ENCODE measurements at places on chromosomes 1 and 21.

GRCh38 chr1:93876244-93876643, 2.8 kb downstream of the DNTTIP2 start:
- no peak for DNase-seq

GRCh38 chr1:214396330-214396729, 115.4 kb downstream of the SMYD2 start:
- no peak for DNase-seq

DNA sequence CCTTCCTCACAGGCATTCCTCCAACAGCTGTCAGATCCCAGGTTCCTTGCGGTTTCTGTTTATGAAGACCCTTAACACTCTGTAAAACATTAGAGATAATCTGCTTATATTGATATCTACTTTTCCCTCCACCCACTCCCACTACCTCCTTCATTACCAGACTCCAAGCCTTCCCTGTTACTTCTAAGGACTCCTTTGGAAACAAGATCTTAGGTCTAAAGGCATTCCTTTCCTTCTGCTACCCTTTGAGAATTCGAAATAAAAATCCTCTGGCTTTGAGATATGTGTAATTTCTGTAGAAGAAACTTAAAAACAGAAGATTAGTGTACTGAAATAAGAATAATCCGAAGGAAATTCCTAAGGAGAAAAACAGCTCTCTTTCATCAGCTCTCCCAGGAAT, 23.7 kb upstream of the LYPLAL1 start:
- DNase-seq: no peak

- no peak for DNase-seq
Observed at GRCh38 chr1:80892539-80892938, 908.2 kb upstream of the ADGRL2 start.

DNA sequence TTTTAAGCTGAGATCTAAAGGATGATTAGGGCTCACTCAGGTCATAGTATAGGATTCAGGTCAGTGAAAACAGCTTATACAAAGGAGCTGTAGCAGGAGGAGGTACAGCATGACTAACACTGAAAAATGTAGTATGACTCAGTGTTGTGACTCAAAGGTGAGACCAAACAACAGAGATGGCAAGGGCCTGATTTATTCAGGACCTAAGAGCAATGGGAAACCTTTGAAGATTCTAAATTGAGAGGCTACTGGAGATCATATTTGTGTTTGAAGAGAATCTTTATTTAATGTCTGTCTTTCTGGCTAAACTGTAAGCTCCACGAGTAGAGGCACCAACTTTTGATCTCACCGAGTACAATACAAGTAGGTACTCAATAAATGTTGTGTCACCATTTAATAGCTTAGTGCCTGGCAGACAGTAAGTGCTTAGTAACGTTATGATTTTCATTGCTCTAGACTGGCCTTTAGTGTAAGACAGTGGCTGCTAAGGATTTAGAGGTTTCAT, 43.5 kb downstream of the PRKAA2 start:
- peak; percentile 82 for DNase-seq

DNA sequence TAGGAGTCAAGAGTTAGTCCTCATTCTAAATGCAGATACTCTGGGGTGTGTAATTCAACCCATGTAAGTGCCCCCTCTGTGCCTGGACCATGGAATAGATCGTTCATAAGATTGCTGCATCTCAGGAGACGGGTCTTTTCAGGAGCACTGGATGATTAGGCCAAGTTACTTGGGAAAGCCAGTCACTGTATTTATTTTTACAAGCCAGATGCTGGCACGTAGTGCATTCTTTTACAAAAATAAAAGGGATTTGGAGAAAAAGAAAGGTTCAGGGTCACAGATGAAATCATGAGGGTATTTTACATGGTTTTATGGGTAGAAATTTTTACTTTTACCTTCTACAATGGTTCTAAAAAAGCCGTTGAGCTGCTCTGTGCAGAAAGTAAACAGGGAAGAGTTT, 102.6 kb upstream of the UBE2U start:
- DNase-seq: no peak

DNA sequence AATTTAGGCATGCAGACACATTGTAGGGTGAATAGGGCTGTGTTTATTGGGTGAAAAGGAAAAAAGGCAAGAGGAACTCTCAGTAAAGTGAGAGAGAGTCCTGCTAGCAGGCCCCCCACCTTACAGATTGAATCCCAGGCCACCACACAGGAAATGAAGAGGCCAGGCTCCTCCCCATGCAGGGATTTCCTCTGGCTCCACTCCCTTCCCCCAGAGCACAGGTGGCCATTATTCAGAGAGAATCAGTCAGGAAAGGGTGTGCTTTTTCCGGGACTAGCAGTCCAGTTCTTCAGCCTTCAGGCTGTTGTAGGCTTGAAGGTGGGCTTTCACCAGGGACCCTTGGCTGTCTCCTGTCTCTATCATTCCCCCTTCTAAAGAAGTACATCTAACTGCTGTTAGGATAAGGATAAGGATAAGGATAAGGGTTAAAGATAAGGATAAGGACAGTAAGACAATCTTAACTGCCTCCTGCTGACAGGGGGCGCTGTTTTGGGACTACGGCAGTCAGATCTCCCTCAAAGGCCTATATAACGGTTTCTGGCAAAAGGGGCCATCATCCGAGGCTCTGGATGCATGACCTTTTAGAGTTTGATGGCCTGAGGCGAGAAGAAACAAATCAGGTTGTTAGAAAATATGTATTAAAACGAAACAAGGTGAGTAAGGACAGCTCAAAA, 26.3 kb downstream of the ZNF648 start:
- DNase-seq: no peak

GRCh38 chr1:212754680-212755079, 36.9 kb downstream of the NSL1 start:
- DNase-seq: no peak

- DNase-seq: no peak
Observed at GRCh38 chr1:6389971-6390370, 3.6 kb downstream of the ACOT7 start.

DNA sequence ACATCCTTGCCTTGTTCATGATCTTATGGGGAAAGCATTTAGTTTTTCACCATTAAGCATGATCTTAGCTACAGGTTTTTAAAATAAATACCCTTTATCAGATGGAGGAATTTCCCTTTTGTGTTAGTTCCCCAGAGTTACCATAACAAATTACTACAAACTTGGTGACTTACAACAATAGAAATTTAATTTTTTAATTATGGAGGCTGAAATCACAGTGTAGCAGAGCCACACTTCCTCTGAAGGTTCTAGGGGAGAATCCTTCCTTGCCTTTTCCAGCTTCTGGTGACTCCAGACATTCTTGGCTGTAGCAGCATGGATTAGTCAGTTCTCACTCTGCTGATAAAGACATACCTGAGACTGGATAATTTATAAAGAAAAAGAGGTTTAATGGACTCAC, 18.5 kb downstream of the MIGA1 start:
- no peak for DNase-seq

DNA sequence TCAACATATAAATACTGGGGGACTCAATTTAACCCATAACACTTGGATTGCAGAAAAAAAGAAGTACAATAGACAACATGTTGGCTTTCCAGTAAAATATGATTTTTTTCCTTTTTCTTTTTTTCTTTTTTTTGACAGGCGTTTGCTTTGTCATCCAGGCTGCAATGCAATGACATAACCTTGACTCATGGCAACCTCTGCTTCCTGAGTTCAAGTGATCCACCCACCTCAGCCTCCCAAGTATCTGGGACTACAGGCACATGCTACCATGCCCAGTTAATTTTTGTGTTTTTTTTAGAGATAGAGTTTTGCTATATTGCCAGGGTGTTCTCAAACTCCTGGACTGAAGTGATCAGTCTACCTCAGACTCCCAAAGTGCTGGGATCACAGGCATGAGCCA, 1512.0 kb upstream of the PRMT6 start:
- no peak for DNase-seq

GRCh38 chr1:201183209-201183608, 7.4 kb upstream of the IGFN1 start:
- DNase-seq: no peak

DNA sequence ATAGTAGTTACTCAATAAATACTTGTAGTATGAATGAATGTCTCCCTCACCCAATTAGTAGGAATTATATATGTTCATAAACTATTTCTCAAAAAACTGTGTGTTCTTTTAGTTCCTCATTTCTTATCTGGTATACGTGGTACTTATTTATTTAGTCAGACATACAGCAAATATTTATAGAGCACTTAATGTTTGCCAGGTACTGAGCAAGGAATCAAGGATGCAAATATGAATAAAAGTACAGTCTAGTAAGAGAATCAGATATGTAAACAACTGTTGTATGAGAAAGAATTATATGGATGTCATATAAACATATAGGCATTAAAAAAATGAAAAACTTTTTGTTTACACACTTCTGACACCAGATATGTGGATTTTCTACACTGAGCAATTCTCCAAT, 58.5 kb downstream of the ATF6 start:
- DNase-seq: no peak

GRCh38 chr1:237012788-237013383, 8.6 kb upstream of the MT1HL1 start:
- peak; percentile 41 for DNase-seq

DNA sequence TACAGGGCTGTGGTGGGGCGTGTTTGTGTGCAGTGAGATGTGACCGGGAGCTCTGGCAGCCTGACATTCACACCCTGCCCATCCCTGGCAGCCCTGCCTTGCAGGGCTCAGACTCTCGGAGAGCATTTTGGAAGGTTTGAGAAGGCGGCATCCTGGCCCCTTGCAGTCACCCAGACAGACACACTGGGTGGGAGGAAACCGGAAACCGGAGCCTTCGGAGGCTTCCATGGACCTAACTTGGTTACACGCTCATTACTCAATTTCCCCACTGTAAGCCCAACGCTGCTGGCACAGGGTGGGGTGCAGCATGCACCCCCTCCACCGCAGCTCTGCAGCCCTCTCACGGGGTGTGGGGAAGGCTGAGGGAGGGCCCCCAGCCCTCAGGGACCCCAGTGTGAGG, 22.2 kb upstream of the RSPO1 start:
- DNase-seq: no peak

- no peak for DNase-seq
Observed at GRCh38 chr21:45211661-45212060, 76.0 kb downstream of the POFUT2 start.

DNA sequence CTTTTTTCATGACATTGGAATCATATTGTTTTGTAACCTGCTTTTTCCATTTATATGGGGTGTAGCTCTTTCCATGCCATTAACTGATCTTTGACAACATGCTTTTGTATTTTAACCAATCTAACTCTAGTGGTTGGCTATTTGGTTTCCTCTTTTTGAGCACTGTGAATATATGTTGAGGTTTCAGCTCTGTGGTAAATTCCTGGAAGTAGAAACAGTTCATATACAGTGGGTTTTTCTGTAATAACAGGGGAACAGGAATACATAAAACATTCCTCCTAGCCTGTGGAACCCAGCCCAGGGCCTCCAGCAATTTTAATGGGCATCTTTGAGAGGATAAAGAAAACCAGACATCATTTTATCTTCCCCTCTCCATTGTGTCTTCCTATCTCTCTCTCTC, 17.4 kb downstream of the AZIN2 start:
- DNase-seq: no peak

GRCh38 chr1:15639262-15639661, 22.0 kb downstream of the DDI2 start:
- no peak for DNase-seq

- DNase-seq: no peak
Observed at GRCh38 chr1:154910851-154911250, 25.7 kb downstream of the PMVK start.
